ENCODE measurements at places on chromosomes 5 and 9.

DNA sequence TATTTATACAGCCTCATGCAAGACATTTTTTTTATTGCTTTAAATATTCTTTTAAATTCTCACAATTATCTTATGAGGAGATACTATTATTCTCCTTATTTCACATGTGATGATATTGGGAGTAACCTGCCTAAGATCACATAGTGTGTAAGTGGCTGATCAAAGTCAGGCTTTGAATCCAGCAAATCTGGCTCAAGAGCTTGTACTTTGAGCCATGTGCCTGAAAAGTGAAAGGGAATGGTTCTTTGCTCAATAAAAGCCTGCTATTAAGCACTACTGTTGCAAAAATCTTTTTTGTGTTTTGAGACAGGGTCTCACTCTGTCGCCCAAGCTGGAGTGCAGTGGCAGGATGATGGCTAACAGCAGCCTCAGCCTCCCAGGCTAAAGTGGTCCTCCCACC, 35.1 kb downstream of the PWWP2A start:
- DNase-seq: no peak

DNA sequence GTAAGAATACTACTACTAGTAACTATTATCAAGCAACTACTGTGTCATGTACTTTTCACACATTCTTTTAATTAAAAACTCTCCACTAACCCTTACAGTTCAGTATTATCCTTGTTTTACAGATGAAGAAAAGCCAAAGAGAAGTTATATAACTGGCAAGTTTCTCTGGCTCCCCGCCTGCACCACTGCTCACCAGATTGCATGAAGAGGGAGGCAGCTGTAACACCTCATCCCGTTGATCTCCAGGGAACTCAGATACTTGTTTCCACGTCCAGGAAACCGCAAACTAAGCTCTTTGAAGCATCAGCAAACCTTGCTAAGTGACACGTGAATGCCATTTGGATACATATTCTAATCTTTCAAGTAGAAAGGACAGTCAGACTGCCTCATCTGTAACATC, 70.3 kb downstream of the RIGI start:
- DNase-seq: no peak

DNA sequence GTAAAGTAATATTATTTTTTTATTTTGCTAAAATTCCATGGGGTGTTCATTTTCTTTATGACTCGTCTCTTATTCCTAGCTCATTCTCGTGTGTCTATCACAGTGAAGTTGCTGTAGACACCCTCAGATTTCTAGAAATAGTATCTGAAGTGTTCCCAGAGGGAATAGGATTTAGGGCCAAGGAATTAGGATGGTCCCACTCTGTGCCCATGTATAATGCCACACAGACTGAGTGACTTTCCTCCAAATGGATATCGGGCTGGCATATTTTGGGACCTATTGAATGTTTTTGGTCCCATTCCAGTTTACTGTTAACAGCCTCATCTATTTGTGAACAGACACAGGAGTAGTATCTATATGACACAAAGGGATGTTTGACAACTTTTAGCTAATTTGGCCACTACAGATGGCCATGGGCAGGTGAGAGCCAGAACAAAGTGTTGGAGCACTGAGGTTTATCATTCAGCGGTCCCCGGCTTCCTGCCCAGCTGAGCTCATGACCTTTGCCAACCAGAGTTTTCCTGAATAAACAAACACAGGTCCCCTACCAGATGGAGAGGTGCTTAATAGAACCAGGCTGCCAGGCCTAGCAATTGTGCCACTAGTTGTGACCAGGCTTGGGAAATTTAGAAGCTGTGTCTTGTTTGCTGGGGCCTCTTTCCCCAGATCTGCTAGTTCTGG, 46.9 kb downstream of the MAP1B start:
- no peak for DNase-seq

GRCh38 chr9:131840220-131840619, 100.3 kb upstream of the RAPGEF1 start:
- no peak for DNase-seq

DNA sequence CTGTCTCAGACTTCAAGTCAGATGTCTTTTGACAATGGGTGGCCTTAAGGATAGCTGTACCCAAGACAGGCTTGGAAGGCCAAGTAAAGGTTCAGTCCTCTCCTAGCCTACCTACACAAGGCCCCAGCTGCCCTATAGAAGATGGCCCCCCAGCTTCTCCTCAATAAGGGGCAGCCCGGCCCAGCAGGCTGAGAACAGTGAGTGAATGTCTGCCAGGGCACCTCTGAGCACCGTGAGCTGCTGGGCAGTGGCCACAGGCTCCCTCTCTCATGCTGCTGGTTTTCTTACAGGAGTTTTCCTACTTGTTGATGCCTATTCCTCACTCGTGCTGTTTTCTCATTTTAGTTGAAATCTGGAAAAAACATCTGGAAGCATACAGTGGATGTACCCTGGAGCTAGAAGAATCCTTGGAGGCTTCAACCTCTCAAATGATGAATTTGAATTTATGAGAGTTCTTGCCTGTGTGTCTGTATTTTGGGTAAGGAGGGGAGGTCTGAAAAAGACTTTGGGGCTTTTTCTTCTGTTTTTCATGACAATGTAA, 40.1 kb downstream of the SECISBP2 start:
- no peak for DNase-seq

- no peak for DNase-seq
Measured at GRCh38 chr9:121358751-121359150, 11.3 kb downstream of the STOM start.

DNA sequence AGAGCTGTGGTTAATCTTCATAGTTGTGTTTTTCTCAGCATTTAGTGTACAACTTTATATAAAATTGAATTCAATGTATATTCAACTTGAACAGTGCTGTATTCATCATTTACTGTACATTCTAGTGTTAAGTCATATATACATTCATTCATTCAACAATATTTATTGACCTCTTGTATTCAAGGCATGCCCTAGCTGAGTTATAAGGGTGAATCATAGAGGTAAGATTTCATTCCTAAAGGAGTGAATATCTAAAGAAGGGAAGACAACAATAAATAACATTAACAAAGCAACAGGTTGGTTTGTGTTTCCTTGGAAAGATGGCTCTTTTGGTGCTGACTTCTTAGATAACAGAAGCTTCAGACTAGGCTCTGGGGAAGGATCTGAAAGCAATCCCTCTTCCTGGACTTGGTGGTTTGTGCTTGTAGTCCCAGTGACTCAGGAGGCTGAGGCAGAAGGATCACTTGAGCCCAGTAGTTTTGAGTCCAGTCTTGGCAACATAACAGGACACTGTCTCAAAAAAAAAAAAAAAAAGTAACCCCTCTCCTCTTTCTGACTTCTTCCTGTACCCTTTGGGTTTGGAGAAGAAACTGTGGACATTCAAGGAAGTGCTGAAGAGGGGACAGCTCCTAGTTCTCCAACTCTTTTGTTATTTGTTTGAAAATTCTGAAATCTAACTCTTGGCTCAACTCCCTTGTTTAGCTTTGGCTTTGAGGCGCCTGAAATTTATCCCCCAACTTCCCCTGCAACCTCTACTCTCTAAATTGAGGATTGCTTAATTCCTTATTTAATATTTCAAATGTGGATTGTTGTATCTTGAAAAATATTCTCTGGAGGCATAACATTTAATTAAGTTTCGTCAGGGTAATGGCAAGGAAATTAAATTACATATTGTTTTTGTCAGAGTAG, 80.2 kb downstream of the OSTF1 start:
- no peak for DNase-seq

GRCh38 chr9:92206488-92206887, 87.0 kb downstream of the IARS1 start:
- DNase-seq: no peak

DNA sequence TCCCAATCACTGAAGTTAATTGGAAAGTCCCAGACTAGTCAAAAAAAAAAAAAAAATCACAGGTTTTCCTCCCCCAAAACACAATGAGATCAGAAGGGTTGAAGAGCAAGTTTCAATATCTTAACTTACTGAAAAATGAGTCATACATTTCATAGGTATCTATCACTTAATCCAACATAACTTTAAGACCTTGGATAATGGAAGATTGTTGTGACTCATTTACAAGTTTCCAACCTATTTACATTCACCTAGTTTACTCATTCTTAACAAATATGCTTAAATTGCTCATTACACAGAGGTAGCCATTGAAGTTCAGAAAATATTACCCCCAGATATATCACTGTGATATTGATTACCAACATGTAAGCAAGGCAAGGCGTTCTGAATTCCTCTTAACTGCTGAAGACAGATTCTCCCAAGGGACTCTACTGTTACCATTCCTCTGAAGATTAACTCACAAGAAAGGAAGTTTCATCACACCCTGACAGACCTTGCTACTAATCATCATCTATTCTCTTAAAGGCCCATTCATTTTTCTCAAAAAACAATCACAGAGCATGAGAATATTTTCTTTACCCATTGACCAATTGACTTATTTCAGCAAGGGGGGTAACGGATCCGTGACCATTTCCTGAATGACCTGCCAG, 563.8 kb downstream of the TLE1 start:
- no peak for DNase-seq

DNA sequence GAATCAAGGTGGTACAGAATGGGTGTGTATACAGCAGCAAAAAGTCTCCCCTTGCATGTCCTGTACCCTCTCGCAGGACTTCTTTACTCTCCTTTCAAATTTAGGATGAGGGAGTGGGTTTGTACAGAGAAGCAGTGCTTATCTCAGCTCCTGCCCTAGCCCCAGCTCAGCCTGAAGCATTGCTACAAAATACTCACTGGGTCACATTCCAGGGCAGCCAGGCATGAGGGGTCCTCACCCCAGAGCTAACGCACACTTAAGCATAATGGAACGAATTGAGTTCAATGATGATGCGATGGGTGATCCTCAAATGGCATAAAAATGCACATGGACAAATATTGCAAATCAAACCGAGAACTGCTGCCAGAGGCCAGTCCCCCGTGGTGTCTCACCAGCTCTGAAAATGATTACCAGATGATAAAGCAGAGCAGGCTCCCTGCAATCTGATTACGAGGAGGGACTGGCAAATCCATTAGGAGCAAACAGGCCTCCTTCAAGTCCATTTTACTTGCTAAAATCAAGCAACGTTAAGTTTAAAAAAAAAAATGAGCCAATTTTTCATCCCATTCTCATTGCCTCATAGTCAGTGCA, 231.6 kb upstream of the TAS2R1 start:
- no peak for DNase-seq

DNA sequence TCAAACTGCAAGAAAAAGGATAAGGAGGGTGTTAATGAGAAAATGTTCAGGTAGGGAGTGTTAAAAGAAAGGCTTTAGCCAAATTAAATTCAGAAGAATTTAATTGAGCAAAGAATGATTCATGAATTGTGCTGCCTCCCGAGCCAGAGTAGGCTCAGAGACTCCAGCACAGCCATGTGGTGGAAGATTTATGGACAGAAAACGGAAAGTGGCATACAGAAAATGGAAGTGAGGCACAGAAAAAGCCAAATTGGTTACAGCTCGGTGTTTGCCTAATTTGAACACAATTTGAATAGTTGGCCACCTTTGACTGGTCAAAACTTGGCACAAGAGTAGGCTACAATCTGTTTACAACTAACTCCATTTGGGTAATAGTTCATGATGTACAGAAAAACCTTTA, 9.6 kb upstream of the SLC30A5 start:
- no peak for DNase-seq

GRCh38 chr9:121286973-121287741, 19.2 kb downstream of the GSN start:
- DNase-seq: peak; percentile 91

GRCh38 chr5:55985181-55985580, 9.6 kb downstream of the IL6ST start:
- no peak for DNase-seq

DNA sequence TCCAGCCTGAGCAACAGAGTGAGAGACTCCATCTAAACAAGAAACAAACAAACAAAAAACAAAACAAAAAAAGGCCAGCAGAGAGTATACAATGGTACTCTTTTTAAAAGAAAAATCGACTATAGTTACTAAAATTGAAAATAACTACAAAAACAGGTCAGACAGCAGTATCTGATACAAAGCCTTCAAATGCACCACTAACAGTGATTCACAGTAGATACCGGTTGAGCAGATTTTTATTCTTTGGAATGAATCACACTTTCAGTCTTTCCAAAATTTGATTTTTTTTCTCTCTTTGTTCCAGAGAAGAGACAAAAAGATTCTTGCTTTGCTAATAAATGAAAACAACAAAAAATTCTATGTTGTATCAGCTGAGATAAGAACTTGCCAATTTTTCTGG, 36.9 kb downstream of the ROR2 start:
- no peak for DNase-seq

- no peak for DNase-seq
Measured at GRCh38 chr9:118330191-118330986, 626.2 kb downstream of the TLR4 start.

DNA sequence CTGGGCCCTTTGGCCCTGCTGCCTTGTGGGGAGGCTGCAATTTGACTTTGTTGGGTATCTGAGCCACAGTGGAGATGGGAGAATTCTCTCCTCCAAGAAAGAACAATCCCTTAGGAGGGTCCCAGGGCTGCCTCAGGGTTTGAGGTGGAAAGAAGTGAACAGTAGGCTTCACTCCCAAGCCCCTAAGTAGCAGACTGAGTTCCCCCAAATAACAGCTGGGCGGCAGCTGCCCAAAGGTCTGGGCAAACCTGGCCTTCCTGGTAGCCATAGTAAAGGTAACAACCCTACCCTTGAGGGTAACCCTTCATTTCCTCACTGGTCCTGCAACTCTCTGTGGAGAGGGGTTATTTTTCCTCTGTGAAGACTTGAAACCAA, 746 bp downstream of the RGS3 start:
- no peak for DNase-seq

GRCh38 chr5:167254132-167254531, 1037.3 kb upstream of the WWC1 start:
- DNase-seq: no peak

DNA sequence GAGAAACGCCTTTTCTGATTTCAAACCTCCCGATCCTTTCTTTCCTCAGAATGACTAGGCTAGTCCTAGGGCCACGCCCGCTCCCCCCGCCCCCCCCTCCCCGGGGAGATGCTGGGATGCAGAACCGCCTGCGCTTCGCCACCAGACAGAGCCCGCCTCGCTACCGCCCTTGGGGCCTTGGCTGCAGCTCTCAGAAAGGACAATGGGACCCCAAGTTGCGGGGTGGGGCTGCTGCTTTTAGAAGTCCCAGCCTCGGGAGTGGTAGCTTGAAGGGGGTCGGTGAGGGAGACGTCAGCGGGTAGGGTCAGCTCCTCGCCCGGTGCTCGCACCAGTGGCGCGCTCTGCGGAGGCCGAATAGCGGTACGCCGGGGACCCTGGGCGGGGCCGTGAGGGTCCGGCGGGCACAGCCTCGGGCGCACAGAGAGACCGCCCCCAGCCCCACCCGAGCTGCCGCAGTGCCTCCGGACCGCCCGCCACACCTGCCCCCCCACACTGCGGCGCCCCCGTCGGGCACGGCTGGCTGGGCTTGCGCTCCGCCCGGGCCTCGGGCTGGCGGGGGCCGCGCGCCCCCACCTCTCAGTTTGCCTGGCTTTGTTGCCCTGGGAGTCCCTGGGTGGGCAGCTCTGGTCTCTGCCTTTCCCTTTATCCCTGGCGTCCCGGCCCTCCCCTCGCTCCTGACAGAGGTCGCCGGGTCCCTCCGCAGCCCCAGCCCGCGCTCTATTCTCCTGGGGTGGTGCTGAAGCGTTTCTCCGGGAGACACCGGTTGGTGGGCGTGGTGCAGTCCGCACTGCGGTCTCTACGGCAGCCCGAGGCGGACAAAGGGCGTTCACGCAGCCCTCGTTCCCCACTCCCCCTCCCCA, 1.2 kb downstream of the MAP1B start:
- peak; percentile 66 for DNase-seq

- no peak for DNase-seq
Measured at GRCh38 chr9:128007566-128008138, 26.9 kb upstream of the EEIG1 start.

Data from HTR-8/SVneo (cell line).